PC-9 (cell line): ENCODE measurements at places on chromosomes 6 and 20.
A peak's percentile ranks its signal among the peaks of the same experiment; 100 is the strongest.

DNA sequence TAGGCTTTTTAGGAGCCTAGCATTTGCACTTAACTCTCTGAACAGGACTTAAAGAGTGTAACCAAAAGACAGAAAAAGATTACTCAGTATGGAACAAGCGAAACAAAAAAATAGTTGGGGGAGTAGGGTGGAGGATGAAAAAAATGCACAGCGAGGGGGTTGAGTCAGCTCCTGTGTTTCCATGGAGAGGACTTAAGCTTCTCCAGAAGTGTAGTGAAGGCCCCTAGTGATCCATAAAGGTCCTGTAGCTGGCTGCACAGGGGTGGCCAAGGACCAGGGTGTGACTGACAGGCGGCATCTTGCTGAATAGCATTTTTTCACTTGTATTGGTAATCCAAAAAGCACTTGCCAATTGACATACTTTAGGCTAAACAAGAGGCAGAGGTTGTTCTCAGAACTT is 533.9 kb downstream of the RFPL4B start:
- DNase-seq: no peak

- no peak for DNase-seq
Observed at GRCh38 chr20:10133532-10133931, 85.1 kb upstream of the SNAP25 start.

DNA sequence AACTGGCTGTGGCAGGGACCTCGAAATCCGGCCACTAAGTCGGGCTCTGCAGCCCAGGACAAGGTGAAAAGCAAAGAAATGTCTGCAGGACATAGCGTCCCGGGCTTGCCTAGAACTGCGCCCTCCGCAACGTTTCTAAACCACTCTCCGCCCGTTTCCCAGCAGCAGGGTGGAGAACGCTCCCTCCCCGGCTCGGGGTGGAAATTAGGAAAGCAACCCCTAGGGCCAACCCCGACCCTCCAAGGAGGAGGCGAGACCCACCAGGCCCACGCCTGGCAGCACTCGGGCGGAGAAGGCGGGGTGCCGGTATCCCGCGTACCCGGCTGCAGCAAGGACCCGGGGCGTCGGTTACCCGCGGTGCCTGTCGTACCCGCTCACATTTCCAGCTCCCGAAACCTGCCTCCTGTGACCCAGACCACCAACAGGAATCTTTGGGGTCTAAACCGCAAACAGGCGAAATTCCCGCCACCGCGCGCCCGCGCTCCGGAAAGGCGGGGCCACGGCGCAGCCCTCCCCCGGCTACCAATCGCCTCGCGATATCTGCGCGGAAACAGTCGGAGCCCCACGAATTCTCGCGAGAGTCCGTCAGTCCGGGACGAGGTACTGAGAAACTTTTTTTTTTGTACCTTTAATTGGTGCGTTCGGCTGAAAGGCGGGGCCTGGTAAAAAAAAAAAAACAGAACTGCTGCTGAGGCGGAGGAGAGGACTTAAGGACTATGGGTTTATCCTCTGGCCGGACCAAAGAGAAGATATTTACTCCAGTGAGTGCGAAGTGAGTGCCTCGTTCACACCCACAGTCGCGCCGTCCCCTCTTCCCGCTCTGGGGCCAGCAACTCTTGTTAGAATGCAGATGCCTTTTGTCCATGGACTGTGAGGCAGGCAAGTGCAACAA is at the start of gene MMS22L:
Gene MMS22L, minus strand, starts transcription at position 491 of the 892 bp plus-strand sequence. CDS start 739 bp downstream, outside the sequence.
- DNase-seq: peak; percentile 88

GRCh38 chr20:21166801-21167200 is 40.9 kb downstream of the KIZ start:
- DNase-seq: no peak

- DNase-seq: no peak
Observed at GRCh38 chr6:160421854-160422253, 73.7 kb downstream of the SLC22A3 start.

GRCh38 chr20:5927749-5928462 is 22.4 kb downstream of the TRMT6 start:
- no peak for DNase-seq

GRCh38 chr6:28335040-28335563 is 846 bp downstream of the ZSCAN31 start:
- DNase-seq: no peak

DNA sequence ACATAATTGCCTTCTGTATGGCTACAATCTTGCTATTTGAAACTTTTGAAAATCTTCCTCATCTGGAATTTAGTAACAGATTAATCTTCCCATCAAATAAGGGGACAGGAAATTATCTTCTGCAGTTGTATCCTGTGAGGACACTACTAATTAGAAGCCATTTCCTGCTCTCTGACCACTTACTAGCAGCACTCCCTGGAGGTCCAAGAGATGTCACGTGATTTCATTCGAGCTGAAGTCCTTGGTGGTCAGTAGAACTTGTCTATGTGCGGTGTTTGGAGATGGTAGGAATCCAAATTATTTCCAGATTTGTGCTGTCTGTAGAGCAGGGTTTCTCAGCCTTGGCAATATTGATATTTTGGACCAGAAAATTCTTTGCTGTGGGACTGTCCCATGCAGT is 202.5 kb downstream of the TFAP2B start:
- no peak for DNase-seq

DNA sequence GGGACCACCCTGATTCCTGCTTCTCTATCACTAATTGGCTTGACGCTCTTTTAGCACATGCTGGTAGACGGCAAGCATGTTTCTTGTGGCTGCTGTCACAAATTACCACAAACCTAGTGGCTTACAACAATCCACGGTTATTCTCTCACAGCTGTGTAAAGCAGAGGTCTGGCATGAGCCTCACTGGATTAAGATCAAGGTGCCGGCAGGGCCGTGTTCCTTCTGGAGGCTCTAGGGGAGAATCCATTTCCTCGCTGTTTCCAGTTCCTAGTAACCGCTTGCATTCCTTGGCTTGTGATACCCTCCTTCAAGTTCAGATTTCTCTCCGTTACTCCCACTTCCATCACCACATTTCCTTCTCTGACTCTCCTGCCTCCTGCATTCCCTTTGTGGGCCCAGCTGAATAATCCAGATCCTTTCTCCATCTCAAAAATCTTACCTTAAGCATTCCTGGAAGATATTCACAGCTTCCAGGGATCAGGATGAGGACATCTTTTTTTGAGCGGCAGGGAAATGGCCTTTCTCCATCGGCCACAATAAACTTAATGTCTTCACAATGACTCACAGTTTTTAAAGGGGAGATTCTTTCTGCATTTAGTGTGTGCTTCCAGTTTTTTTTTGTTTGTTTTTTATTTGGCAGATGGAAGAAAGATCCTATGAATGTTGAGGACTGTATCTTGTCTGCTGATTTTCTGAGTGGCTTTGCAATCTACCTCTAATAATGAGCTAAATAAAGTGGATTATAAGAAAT is 39.9 kb downstream of the BMP6 start:
- no peak for DNase-seq

DNA sequence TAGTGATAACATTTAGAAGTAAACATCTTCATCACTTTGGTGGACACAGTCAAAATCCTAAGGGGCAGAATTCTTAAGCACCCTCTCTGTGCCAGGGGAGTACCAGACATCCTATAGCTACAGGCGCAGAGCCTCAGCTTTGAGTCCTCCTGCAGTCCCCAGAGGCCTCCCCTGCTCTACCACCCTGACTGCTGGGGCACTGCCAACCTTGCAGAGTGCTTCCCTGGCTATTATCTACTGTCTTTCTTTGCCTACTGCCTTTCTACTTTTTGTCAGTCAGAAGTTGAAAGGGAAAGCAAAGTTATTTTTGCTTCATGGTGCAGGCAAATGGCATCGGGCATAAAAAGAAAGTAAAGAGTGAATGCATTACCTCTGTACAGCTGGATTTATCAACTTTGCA is 80.1 kb downstream of the AIG1 start:
- DNase-seq: no peak

DNA sequence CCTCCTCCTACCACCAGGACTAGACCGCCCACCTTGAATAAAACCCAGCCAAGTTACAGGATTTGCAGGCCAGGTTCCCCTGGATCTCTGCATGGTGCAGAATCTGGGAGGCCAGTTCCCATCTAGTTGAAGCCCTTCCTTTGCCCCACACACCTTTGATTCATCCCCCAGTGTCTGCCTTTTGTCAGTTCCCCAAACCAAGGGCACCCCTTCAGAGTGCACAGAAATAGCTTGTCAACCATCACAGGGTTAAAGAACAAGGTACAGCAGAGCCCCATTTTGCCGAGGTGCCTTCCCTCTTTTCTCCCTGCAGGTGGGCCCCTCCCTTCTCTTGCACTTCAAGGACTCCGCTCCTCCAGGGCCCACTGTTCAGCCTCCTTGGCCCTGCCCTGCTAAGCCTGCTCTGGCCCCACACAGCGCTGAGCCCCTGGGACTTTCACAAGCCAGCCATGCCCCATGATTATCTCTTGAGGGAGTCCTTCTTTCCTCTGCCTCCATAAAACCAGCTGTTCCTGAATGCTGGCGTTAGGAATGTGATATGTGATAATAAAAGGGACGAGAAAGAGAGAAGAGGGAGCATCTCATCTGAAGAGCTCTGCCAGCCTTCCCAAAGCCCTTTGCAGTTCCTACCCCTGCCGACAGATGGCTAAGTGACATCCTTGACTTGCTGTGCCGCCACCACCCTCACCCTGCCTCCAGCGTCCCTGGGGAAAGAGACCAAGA is 280.3 kb downstream of the CDC5L start:
- DNase-seq: no peak
